ENCODE measurements at places on chromosomes 1 and 21.

GRCh38 chr1:28302247-28302646 is 26.6 kb upstream of the MED18 start:
- no peak for DNase-seq

DNA sequence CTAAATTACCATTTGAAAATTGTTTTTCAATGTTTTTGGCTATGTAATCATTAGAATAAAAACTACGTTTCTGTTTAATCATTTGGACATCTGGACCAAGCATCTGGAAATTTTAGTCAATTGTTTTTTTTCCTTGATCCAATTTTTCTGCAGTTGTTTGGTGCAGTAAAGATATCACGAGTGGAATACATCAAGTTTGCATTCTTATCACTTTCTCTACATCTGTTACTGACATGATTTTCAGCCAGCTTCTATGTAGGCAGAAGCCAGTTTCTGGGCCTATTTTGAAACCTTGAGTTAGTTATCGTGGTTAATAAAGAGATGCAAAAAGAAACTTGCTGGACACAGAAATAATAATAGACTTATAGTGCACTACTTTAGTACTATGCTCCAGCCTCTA is 277.9 kb upstream of the ADAMTS5 start:
- no peak for DNase-seq

GRCh38 chr1:43473463-43473862 is 19.7 kb upstream of the HYI start:
- no peak for DNase-seq

GRCh38 chr1:22176258-22176657 is 33.4 kb upstream of the WNT4 start:
- DNase-seq: peak; percentile 33

- DNase-seq: no peak
These were observed 60.6 kb downstream of the AK4 start for GRCh38 chr1:65208563-65208973.

GRCh38 chr1:15123270-15123669 is 30.3 kb upstream of the TMEM51 start:
- no peak for DNase-seq

DNA sequence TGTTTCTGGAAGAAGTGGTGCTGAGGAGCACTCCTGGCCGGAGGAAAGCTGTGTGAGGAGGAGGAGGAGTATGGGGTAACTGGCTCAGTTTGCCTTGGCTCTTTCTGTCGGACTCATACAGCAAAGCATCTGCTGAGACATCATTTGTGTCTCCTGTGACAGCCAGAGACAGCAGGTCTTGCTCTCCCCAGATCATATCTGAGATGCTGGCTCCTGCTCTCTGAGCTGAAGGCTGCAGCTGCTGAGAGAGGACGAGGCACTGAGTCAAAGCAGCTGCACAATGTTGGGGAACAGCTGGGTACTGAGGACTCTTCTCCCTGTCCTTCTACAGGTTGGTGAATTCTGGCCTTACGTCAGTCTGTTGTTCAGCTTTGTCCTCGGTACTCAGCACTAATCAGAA is 14.3 kb downstream of the OR2B11 start:
- DNase-seq: peak; percentile 66
